ENCODE measurements at places on chromosomes 12 and 14.

- DNase-seq = no peak
Measured at GRCh38 chr12:4196805-4197420, 76.6 kb upstream of the CCND2 start.

GRCh38 chr14:30272848-30273832 lies 285.8 kb upstream of the G2E3 start:
- DNase-seq = no peak

- no peak for DNase-seq
Measured at GRCh38 chr12:129961091-129961490, 57.3 kb upstream of the TMEM132D start.

- DNase-seq = no peak
Measured at GRCh38 chr12:21438643-21439042, 1.2 kb downstream of the PYROXD1 start.

DNA sequence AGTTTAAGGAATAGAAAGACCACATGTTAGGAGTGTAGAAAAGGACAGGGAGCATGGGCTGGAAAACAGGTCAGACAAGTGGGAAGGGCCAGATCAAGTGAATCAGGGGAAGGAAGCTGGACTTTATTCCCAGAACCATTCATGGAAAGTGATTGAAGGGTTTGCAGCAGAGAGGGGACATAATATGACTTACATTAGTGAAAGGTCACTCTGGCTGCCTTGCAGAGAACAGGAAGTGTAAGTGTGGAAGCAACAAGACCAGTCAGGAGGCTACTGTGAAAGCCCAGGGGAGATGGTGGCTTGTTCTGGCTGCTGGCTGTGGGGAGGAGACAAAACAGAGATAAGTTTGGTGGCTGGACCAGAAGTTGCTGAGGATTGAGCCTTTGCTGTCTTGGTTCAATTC lies 69.1 kb downstream of the VCPKMT start:
- no peak for DNase-seq

DNA sequence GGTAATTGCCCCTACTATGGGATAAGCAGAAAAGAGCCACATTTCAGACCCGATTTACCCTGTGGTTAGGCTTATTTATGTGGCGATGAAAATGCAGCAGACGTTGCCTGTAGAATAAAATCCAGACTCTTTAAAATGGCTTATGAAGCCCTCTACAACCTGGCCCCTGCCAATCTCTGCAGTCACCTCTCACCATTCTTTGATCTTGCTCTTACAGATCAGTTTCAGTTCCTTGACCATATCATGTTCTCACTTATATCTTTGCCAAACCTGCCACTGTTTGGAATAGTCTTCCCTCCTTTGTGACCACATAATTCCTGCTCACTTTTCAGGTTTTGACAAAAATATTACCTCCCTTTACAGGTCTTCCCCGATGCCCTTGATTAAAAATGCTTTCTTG lies 264.3 kb upstream of the GARIN6 start:
- no peak for DNase-seq

GRCh38 chr14:29163109-29163508 lies 396.5 kb downstream of the FOXG1 start:
- DNase-seq = no peak

GRCh38 chr14:77598366-77599070 lies 17.9 kb downstream of the SPTLC2 start:
- DNase-seq = no peak

All from C1 segment of cervical spinal cord (tissue), 14 donors.